ENCODE measurements at places on chromosomes 5 and 9.

DNA sequence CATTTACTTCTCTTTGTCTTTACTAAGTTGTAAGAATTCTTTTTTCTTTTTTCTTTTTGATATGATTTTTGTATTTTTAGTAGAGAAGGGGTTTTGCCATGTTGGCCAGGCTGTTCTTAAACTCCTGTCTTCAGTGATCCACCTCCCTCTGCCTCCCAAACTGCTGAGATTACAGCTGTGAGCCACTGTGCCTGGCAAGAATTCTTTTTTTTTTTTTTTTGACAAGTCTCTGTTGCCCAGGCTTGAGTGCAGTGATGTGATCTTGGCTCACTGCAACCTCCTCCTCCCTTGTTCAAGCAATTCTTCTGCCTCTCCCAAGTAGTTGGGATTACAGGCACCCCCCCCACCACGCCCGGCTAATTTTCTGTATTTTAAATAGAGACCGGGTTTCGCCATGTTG, 9.9 kb downstream of the NPM1 start:
- no peak for DNase-seq

DNA sequence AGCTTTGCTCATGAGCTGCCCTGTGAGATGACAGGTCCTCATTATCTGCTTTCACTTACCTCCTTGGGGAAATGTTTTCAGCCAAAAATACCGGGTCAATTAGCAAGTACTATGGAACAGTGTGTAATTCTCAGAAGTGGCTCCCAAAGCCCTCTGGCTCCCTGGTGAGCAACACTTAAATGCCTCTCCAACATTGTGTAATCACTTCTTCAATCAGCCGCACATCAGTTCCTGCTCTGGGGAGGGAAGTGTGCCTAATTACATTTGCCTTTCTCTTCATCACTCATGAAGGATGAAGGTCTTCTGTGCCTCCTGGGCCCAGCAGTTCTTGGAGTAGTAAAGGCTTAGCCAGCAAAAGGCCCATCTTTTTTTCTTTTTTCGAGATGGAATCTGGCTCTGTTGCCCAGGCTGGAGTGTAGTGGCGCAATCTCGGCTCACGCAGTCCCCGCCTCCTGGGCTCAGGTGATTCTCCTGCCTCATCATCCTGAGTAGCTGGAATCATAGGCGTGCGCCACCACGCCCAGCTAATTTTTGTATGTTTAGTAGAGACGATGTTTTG, 23.1 kb downstream of the NIM1K start:
- no peak for DNase-seq

DNA sequence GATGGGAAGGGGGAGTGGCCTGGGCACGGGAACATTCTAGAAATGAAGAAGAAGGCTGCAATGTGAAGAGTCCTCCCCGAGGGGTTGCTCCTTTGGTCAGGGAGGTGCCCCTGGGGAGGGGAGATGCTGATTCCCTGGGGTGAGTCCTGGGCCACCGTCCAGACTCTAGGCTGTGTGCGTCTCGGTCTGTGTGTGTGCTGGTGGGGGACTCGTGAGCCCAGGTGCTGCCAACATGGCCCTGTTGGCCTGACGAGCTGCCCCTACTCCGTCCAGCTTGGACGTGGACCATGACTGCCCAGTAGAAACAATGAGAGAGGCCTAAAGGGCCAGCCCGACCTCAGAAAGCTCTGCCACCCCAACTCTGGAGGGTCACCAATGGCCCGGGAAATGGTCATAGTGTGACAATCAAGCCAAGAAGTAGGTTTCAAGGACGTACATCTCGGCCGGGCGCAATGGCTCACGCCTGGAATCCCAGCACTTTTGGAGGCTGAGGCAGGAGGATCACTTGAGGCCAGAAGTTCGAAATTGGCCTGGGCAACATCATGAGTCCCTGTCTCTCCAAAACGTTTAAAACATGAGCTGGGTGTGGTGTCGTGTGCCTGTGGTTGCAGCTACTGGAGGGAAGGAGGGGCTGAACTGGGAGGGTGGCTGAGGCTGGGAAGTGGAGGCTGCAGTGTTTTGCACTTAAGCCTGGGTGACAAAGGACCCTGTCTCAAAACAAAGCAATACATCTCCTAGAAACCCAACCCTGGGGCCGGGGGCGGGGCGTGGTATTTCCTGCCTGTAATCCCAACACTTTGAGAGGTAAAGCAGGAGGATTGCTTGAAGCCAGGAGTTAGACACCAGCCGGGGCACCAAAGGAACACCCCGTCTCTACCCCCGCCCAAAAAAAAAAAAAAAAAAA, 17.0 kb downstream of the LHX3 start:
- no peak for DNase-seq

DNA sequence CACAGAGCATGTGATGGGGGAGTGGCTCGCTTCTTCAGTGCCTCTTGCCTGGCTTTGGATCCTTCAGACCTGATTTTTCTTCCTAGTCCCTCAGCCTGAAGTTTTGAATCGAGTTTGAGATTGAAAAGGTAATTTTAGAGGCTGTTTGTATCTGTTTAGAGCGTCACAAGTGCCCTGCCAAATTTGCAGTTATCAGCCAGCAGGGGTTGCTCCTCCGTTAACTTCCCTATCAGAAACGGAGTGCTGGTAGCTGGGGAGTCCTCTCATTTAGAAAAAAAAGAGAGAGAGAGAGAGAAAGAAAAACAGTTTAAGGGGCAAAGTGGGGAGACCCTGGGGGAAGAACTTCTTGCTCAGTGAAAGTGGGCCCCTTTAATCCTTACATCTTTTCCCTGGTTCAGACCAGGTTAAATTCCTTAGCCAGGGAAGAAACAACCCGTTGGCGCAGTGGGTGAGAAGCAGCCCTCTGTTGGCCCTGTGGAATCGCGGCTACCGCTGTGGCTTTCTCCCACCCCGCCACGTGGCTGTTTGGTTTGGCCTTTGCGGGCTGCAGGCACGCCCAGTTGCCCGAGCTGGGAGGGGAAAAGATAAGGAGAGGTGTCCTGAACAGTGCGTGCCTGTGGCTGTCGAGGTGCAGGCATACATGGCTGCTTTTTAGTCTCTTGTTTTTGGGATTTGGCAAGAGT, 576.7 kb upstream of the ACO1 start:
- no peak for DNase-seq

- DNase-seq: no peak
These were observed 267.6 kb downstream of the TMEM167A start for GRCh38 chr5:82809420-82810143.

- no peak for DNase-seq
These were observed 951 bp downstream of the UNC13B start for GRCh38 chr9:35162605-35163315.

- DNase-seq: no peak
These were observed 103.7 kb downstream of the SIL1 start for GRCh38 chr5:139094154-139095131.

DNA sequence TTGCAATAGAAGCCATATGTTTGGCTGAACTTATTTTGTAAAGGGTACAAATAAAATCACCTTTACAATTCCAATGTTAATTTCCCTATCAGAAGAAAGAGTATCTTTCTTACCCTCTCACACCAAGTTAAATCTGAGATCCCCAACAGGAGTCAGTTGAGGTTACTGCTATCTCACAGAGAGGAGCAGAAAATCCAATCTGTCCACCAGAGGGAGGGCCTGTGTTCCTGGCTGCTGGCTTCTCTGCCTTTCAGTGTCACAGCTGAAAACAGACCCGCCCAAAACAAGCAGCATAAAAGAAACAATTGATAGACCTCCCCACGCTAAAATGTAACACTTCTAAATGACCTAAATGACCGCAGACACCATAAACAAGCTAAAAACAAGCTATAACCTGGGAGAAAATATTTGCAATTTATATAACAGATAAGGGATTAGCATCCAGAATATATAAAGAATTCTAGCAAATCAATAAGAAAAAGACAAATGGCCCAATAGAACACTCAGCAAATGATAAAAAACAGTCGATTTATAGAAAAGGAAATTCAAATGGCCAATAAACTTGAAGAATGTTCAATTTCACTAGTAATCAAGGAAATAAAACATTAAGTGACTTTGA, 24.5 kb upstream of the MVB12B start:
- DNase-seq: no peak

- DNase-seq: no peak
These were observed 35.4 kb upstream of the GDNF start for GRCh38 chr5:37875051-37875787.

DNA sequence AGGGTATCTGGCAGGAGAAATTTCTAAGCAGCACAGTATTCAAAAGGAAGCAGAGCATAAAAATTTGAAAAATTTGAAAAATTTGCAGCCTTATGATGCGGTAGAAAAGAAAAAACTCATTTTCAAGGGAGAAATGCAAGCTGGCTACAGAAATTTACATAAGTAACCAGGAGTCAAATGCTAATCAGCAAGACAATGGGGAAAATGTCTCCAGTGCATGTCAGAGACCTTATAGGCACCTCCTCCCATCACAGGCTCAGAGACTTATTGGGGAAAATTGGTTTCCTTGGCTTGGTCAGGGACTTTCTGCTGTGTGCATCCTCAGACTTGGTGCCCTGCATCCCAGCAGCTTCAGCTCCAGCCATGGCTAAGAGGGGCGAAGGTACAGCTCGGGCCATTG, 35.8 kb downstream of the IZUMO3 start:
- no peak for DNase-seq

DNA sequence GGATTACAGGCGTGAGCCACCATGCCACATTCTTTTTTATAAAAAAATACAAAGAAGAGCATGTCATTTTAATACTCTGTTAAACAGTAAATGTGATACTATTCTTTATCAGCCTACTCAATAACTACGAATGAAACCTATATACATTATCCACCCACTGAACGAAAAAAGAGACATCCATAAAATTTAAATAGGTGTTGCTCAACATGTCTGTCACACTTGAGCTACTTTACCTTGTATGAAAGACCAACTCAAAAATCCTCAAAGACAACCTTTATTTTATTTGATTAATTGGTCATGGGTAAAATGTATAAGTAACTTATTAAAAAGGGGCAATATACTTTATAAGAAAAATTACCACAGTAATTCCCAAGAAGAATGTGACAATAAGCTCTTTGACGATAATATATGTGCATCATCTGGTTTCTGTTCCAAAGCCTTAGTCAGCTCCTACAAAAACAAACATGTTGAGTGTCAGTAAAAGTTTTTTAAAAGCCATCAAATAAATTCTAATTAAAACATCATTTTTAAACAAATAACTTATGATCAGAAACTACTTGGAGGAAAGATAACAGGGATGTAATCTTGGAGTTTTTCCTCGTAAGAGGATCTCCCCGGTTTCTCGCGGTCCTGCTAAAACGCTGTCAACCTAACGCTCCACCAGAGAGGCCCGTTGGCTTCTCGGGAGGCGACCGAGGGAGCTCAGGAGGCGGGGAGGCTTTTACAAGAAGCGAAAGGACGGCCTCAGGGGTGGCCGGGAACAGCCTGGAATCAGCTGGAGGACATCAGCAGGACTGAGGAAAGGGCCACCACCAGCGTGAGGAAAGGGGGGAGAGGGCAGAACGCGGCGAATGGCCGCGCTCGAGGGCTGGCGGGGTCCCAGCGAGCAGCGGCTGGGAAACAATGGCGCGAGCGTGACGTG, 13.5 kb upstream of the ANKRD18B start:
- DNase-seq: peak; percentile 10

DNA sequence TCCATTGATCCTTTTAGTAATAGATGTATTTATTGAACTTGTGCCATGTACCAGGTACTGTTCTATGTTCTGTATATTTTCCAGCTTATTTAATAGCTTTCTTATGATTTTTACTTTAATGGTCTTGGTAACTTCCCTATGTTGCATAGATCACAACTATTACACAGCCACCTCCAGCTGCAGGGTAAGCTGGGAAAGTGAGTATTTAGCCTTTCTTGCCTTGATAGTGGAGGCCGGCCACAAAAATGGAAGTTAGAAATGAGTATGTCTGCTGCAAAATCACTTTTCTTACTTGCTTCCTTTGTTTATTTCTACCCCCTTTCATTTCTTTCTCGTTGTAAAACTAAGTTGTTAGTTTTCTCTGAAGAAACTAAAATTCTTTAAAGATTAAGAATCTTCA, 43.1 kb upstream of the ANKDD1B start:
- DNase-seq: no peak

GRCh38 chr9:75814667-75815066, 75.8 kb upstream of the PCSK5 start:
- DNase-seq: no peak

All from DMS 273 treated with DMSO at 0.1 percent for 48 hours (cell line).